ENCODE measurements at places on chromosomes 12 and 14.

- DNase-seq: no peak
Measured at GRCh38 chr14:38125481-38126037, 82.1 kb upstream of the SSTR1 start.

DNA sequence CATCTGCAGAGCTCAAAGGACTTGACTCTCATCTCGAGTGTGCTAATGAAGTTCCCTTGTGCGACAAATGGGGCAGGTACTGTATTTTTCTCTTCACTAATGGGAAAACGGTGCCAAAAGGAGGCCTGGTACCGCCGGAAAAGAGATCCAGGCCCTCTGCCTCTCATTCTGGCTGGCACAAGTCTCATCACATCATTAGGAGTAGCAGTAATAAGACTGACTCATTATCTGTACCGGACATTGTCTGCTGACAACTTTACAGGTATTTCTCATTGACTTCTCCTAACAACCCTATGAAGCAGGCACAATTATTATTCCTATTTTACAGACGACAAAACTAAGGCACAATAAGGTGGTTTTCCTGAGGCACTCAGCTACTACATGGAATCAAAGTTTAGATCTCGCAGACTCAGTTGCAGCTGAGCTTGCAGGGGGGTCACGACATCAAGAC is 668 bp downstream of the APPL2 start:
- DNase-seq: no peak

DNA sequence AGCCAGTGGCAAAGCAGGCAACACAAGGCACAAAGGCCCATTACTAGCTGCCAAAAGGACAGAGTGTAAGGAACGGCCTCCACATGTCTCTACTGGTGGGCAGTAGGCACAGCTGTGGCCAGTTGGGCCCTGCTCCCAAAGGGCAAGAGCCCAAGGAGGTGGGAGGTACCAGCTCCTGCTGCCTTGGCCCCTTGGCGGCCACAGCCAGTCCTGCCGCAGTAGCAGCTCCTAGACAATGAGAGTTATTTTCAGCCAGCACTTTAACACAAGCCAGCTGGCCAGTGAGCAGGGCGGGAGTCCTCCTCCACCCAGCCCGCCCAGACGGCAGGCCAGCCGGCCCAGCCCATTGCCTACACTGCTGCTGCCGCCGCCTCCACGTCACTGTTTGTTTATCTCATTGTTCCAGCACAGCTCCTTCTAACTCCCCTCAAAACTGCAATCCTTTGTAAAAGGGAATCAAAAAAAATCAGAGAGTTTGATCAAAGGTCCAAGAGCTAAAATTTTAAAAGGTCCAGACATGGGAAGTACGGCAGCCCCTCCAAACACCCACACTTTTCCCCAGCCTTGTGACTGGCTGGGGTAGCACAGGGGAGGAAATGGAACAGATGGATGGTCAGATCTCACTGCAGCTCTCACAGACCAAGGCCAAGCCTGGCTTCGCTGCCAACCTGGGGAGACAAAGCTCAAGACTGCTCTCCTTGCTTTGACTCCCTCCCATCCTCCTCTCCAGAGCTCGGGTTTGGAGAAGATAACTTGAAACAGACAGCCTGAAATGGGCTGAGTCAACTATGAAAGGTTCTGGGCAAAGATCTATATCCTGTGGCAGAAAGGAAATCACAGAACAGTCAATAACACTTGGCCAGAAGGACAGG is 33.5 kb downstream of the FMNL3 start:
- no peak for DNase-seq

GRCh38 chr14:102993523-102993922 is 63.8 kb downstream of the CDC42BPB start:
- DNase-seq: no peak

DNA sequence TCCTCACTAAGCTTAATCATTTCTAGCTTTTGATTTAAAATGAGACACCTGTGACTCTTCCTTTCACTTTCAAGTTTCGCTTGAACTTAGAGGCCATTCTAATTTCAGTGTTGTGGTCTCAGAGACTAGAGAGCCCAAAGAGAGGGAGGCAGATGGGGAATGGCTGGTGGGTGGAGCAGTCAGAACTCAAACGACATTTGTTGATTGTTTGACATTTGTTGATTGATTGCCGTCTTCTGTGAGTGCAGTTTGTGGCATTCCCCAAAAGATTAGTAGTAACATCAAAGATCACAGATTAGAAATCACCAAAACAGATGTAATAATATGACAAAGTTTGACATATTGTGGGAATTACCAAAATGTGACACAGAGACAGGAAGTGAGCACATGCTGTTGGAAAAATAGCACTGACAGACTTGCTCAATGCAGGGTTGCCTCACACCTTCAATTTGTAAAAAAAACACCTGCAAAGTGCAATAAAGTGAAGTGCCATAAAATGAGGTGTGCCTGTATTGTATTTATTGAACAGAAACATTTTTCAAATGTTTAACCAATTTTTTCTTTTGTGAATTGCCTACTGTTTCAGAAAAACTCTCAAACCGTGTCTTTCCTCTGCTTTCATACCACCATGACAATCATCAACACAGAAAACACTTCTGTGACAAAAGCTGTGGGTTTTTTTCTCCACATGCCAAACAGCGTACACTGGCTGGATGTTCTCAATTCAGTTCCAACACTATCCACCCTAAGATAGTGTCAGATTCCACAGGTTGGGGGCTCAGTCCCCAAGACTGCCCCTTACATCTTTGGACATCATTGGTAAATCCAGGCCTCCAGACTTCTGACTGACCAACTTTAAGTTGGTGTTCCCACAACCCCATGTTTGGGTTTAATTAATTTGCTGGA is 376.3 kb upstream of the RGS6 start:
- no peak for DNase-seq

- DNase-seq: no peak
Measured at GRCh38 chr14:96056509-96057422, 17.6 kb downstream of the C14orf132 start.

- no peak for DNase-seq
Measured at GRCh38 chr12:131452444-131452860, 258.4 kb upstream of the SFSWAP start.

- DNase-seq: no peak
Measured at GRCh38 chr12:101604132-101604531, 9.4 kb downstream of the MYBPC1 start.

GRCh38 chr12:98893126-98893674 is 248.1 kb downstream of the APAF1 start:
- no peak for DNase-seq

DNA sequence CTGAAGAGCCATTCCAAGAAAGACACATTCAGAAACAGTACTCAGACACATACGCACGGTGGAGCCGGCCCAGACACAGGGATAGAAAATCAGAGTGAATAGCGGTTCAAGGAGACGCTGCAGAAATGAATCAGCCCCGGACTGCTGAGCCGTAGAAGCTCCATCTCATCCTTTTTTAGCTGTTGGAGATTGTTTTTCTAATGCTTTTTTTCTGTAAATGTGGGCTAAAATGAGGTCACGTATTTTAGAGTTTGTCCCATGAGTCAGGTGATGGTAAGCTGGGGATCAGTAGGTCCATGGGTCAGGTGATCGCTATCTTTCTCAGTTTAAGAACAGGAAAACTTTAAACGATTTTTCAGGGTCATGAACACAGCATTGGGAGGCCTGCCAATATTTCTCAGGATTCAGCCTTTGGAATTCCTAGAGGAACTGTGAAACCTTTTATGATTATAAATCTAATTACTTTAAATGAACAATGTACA is 202.4 kb downstream of the ITPR2 start:
- DNase-seq: no peak

- DNase-seq: no peak
Measured at GRCh38 chr12:92629349-92630065, 73.3 kb upstream of the PLEKHG7 start.
